ENCODE measurements at places on chromosomes 11 and 22.

GRCh38 chr11:31830406-31830805 lies 19.3 kb upstream of the PAX6 start:
- DNase-seq = no peak

- DNase-seq = no peak
These were observed 38.1 kb upstream of the ADA2 start for GRCh38 chr22:17257121-17258001.

DNA sequence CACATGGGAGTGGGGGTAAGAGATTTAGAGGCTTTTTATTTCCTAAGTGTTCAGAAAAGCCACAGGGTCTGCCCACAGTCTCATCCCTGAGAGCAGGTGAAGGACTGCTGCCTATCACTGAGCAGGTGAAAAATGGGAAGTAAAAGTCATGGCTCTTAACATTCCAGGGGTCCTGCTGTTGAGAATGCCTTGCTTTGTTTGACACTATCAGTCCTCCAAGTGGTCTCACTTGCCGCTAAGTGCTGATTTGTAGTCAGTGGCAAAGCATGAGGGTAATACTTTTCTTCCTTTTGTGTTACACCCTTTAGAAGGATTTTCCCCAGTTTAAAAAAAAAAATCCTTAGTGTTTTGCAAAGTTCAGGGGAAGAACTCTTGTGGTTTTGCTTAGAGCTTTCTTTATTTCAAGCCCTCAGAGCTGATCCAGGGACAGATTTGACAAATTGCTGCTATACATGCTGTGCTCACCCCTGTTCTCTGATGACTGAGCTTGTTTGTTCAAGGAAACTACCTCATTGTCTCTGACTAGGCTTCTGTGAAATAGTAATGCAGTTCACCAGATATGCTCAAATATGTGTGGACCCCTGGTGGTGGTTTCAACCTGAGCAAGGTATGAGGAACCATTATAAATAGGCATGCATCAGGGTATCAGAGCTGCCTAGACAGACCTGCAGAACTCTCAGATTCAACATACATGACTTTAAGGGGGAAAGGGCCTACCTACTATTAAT lies 141.0 kb downstream of the ARHGAP42 start:
- no peak for DNase-seq

DNA sequence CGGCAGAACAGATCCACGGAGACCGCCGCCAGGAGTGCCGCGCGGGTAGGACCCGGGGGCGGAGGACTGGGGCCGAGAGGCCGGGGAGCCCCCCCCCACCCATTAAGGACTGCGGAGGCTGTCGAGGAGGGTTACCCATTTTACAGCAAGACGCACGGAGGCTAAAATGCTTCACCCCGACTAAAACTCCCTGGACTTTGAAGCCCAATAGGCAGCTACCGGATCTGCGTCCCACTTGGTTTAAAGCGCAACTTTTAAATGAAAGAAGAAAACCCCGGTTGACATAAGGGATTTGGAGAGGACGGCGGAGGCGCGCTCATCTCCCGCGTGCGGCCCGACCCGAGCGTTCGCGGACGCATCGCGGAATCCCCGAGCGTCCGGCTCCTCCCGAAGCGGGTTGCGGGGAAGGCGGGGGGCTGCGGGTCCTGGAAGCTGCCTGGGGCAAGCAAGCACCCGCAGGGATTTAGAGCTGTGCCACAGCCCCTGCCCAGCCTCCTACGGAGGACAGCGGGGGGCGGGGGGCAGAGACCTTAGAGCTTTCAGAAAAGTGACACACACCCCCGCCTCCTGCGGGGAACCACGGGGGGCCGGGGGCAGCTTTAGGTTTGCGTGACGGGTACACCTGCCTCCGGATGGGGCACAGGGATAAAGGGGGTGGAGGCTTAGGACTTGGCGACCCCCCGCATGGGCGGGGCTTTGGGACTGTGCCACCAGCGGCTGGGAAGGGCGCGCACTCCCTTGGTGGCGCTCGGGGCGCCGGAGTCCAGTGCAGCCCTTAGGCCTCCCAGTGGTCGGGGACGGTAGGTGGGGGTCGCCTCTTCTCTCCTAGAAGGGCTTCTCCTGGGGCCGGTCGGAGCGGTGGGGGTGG lies 760 bp upstream of the CELSR1 start:
- DNase-seq = peak; percentile 41

DNA sequence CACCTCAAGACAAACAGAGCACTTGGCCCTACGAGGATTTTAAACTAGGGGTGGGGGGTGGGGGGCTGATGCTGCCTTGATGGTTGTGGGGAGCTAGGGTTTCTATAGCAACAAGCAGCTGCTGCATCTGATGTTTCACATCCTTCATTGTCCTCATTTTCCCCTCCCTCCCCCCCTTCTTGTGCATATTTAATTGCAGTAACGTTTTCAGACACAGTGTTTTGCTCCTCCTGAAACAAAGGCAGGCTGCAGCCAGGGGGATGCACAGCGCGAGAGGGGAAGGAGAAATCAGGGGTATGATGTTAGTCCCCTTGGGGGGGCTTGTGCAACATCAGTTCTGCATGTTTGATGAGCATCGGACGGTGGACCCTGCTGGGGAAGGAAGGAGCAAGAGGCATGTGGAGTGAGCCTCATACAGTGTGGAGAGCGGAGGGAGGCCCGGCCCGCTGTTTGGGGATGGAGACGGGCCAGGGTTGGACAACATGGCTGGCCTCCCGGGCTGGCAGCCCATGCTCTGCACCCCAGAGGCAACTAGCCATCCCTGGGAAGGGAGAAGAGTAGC lies 208.3 kb downstream of the CEP164 start:
- DNase-seq = no peak

DNA sequence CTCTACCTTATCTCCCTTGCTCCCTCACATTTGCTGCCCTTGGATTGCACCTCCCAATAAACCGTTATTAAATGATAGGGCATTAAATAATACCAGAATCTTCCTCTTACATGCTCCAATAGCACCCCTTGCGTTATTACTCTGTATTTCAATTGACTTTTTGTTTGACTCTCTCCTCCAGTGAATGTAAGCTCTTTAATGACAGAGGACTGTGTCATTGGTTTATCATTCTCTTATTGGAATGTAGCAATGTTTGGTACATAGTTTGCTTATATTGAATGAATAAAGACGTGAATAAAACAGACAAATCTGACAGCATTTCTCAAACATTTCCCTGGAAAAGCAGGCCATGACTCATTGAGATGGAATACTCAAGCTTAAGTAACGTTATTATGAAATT lies 8.7 kb upstream of the MPEG1 start:
- DNase-seq = no peak

- DNase-seq = no peak
These were observed 4.3 kb downstream of the IL2RB start for GRCh38 chr22:37145180-37146050.

GRCh38 chr11:22795914-22796313 lies 33.7 kb downstream of the SVIP start:
- no peak for DNase-seq

DNA sequence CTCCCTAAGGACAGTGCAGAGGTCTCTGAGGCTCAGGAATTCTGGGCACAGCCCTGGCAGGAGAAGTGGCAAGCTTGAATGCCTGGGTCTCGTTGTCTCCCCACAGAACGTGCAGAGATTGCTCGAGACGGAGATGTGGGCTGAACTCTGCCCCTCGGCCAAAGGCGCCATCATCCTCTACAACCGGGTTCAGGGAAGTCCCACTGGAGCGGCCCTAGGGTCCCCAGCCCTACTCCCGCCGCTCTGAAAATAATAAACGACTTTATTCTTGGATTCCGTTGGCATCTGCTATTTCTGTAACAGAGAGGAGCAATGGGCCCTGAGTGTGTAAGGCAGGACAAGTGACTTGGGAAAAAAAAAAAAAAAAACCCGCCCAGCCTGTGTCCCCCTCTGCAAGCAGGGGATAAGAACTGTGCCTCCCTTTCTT lies 591 bp upstream of the DNAJC4 start:
- no peak for DNase-seq

DNA sequence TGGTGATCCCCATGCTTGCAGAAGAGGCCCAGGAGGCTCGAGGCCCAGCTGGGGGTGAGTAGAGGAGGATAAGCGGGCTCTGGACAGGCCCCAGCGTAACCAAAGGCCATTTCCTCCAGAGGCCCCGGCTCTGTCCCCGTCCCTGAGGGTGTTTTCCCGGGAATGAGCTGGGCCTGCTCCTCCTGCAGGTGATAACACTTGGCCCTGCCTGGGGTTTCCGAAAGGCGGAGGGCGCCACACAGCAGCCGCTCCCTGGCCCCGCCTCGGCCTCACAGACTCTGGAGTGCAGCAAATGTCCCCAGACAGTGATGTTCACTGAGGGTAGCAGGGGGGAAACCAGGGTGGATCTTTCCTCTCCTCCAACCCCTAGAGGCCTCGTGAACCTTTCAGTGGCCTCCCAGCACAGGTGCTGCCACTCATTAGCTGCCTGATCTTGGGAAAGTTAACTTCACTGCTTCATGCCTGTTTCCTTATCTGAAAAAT lies 10.5 kb upstream of the MGAT3 start:
- DNase-seq = no peak

- no peak for DNase-seq
These were observed 101.4 kb downstream of the C11orf58 start for GRCh38 chr11:16839821-16840220.

DNA sequence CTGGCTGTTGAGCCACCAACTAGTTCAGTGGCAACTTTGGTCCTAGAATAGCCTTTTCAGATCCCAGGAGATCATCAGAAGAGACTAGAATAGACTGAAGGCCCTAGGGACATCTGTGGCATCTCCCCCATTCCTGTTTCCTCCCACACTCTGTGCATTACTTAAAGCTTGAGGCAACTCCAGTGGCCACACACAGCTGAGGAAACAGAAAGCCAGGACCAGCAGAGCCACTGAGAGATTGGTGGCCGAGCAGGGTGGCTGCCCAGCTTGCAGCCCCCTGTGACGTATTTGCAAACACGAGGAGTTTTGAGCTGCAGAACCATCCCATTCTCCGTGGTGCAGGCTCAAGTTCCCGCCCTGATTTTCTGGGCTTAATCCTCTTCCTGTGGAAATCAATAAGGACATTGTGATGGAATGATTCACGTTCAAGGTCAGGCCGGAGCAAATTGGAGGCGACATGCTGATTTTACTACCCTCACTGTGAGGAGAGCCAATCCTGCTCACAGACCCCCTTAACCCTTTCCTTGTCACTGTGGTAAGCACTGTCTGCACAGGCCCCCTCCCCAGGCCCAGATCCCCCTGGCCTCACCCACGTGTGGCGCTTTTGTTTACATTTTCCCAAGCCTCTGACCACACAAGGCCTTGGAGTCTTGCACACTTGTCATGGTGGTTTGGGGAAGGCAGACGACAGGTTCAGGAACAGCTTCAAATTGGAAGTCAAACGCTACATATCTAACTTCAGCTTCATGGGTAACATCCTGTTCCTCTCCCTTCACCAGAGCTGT lies 69.1 kb upstream of the MYOD1 start:
- no peak for DNase-seq
